Activated naive CD4-positive, alpha-beta T cell treated with anti-CD3 and anti-CD28 coated beads, Interleukin-2, amount 50 U/mL, for 16 hours (primary cell): ENCODE measurements at places on chromosomes 4 and X.

DNA sequence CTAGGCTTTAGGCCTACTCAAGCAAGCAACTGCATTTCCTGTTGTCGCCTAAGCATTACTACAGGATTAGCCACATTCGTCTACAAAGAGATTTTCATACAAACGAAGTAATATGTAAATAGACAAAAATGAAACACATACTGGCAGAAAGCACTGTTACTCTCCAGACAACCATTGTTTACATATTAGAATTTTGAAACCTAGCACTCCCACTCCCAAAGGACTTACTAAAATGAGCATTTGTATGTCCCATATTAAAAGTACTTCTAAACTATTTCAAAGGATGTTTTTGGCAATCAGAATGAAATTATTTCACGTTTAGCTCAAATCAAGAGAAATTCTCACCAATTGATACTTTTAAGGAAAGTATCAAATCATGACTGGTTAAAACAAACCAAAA is 570.8 kb downstream of the PRR32 start:
- no peak for DNase-seq

DNA sequence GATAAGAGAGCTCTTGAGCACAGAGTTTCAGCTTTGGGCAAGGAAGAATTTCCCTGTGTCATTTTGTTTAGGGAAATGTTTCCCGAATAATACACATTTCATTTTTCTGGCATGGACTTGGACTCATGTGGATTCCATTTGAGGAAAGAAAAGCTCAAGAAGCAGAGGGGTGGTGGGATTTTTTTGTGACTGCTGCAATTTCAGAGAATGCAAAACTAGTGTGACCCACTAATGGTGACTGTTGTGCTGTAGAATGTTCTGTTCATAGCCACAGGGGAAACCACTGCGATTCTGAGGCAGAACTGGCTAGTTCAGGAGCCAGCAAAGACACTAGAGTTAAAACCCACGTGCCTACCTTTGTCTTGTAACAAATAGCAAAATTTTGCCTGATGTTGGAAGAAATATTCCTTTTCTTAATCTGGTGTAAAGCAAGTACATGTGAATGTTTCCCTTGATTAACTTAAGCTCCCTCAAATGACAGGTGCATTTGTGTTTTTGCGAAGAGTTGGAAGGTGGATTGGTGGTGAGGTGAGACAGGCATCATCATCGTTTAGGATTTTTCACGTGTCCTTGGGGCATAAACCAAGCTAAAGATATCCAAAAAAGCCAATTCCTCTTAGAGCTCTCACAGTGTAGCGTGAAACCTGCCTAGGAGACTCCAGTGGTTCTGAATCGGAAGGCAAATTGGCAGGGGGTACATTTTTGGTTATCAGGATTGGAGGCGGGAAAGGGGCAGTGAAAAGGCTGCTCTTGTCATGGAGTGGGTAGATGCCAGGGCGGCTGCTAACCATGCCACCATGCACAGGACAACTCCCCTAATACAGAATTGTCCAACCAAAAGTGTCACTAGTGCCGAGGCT is 38.0 kb upstream of the FAM9C start:
- DNase-seq = no peak

GRCh38 chr4:81627590-81627989 is 155.9 kb upstream of the RASGEF1B start:
- no peak for DNase-seq

DNA sequence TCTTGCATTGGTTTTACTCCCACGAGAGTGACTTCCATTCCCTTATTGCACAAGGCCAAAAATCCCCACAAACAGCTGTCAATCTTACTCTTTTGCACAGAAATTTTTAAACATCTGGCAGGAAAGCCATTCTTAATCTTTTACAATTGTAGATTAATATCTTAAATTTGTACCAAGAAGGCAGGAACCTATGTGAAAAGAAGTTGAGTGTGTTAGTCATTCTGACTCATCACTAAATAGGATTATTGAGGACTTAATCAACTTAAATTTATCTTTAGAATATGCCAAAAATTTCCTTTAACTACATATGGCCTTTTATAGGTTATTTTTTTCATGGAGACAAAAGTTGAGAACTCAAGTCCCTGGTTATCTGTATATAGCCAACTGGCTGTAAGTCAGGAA is 49.0 kb upstream of the VEGFC start:
- no peak for DNase-seq

- no peak for DNase-seq
These were observed 23.9 kb downstream of the SLC39A8 start for GRCh38 chr4:102321260-102321995.

GRCh38 chr4:75169427-75169826 is 236.5 kb downstream of the PARM1 start:
- no peak for DNase-seq
